ENCODE measurements at places on chromosomes 7 and 10. TPM values are rescaled to one million over a fixed set of nuclear protein-coding genes. Genes with fewer than 3 reads are reported as not detected.

Gene LRRC18
- total RNA-seq = not detected

Gene CARD11
- total RNA-seq = 0.80 TPM

Gene CYCS
- total RNA-seq = 33.8 TPM

Gene TAC1
- 2.8 TPM for total RNA-seq

Gene MYO1G
- total RNA-seq = 2.2 TPM

Gene AKR1C2
- total RNA-seq = 25.9 TPM

Gene SPDYE2
- not detected for total RNA-seq

Gene CALML5
- total RNA-seq = 31.1 TPM

DNA sequence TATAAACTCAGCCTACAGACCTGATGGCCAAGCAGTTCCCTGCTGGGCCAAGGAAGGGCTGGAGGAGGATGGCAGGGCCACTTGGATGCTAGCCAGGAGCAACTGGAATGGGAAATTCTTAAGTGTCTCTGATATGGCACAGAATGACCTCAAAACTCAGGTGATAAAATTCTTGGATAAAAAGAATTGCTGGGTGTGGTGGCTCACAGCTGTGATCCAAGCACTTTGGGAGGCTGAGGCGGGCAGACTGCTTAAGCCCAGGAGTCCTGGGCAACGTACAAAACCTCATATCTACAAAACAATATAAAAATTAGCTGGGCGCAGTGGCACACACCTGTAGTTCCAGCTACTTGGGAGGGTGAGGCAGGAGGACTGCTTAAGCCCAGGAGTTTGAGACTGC lies 14.0 kb upstream of the PKD1L1 start:
- H3K36me3 ChIP-seq = peaks cover 22% of the 10 kb centered on the region
- H3K27me3 ChIP-seq = no peaks in the 10 kb centered on the region
- no peak for DNase-seq
- H3K4me1 ChIP-seq = no peaks in the 10 kb centered on the region

GRCh38 chr7:139490130-139490529 lies 6.7 kb upstream of the KLRG2 start:
- no peak overlapping the region for H3K4me3 ChIP-seq
- no peaks in the 10 kb centered on the region for H3K4me1 ChIP-seq
- peak overlapping the region; percentile 57 for H3K27ac ChIP-seq
- DNase-seq = peak; percentile 73
- H3K27me3 ChIP-seq = no peaks in the 10 kb centered on the region

DNA sequence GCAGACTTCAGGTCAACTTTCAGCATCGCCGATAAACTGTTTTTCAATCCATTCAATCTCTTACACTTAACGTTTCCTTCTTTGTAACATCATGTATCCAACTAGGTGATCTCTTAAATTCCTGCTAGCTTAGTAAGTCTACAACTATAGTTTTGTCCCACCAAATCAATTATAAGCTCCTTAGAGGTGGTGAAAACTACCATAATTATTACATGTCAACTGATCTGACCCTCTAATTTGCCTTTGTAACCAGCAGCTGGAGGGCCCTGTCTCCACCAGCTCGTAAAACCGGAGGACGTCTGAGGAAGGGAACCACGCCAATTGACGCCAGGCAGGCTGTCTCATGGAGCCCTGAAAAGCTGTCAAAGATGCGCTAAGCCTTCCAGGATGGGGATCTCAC lies 113.4 kb downstream of the ABCC2 start:
- no peaks in the 10 kb centered on the region for H3K4me1 ChIP-seq
- H3K27me3 ChIP-seq = no peaks in the 10 kb centered on the region
- no peak for DNase-seq
- peaks cover 28% of the 10 kb centered on the region for H3K36me3 ChIP-seq
- H3K4me3 ChIP-seq = no peak overlapping the region

DNA sequence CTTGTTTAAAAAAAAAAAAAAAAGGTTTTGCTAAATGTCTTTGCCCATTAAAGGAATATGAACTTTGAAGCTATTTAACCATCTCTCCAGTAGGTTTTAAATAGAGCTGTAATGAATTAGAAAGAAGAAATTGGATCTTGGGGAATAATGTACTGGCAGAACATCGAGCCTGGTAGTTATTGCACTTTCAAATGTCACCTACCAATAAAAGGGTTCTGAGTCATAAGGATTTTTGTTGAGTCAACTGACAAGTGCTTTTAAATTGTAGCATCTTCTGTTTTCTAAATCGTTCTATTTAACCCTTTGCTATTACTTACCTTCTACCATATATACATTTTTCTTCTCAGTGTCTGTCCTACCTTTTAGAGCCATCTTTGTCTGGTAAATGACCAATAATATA lies 10.7 kb downstream of the CUTC start:
- no peaks in the 10 kb centered on the region for H3K4me1 ChIP-seq
- H3K27me3 ChIP-seq = no peaks in the 10 kb centered on the region
- H3K36me3 ChIP-seq = peaks cover 36% of the 10 kb centered on the region
- DNase-seq = no peak
- H3K4me3 ChIP-seq = no peak overlapping the region

- H3K27me3 ChIP-seq = no peaks in the 10 kb centered on the region
- H3K36me3 ChIP-seq = no peaks in the 10 kb centered on the region
- no peak overlapping the region for H3K27ac ChIP-seq
- H3K4me1 ChIP-seq = no peaks in the 10 kb centered on the region
- DNase-seq = no peak
These were observed 69.8 kb downstream of the ORC5 start for GRCh38 chr7:104137971-104138370.

DNA sequence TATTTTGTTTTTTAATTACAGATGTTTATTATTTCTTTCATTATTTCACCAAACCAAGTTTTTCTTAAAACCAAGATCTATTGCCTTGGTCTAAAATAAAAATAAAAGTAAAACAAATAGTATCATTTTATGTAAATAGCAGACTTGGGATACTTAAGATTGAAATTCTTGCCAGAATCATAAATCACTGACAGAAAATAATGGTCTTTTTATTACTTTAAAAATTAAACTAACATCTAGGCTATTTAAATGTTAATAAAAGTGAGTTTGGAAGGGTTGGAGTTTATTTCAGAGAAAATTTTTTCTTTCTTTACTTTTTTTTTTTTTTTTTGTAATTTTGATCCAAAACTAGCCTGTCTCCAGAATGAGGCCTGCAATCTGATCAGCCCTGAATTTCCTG lies 568.0 kb upstream of the IGFBP3 start:
- no peaks in the 10 kb centered on the region for H3K4me1 ChIP-seq
- no peak overlapping the region for H3K4me3 ChIP-seq
- no peaks in the 10 kb centered on the region for H3K36me3 ChIP-seq

DNA sequence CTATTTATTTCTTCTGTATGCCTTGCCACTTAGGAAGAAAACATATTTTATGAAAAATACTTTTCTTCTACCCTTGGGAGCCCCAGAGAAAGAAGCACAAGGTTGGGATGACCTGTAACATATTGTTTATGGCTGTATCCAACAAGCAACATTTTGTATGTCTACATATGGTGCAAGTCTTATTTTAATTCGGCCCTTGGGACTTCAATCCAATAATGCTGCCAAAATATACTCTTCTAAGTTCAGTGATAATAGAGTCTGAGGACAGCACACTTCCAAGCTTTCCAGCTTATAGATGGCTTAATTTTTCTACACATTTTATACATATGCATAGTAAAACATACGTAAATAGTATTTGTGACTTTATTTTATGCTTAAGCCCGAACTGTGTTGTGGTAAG lies 318.5 kb upstream of the SEMA3A start:
- H3K27ac ChIP-seq = no peak overlapping the region
- H3K4me3 ChIP-seq = no peak overlapping the region
- H3K27me3 ChIP-seq = no peaks in the 10 kb centered on the region
- DNase-seq = no peak

DNA sequence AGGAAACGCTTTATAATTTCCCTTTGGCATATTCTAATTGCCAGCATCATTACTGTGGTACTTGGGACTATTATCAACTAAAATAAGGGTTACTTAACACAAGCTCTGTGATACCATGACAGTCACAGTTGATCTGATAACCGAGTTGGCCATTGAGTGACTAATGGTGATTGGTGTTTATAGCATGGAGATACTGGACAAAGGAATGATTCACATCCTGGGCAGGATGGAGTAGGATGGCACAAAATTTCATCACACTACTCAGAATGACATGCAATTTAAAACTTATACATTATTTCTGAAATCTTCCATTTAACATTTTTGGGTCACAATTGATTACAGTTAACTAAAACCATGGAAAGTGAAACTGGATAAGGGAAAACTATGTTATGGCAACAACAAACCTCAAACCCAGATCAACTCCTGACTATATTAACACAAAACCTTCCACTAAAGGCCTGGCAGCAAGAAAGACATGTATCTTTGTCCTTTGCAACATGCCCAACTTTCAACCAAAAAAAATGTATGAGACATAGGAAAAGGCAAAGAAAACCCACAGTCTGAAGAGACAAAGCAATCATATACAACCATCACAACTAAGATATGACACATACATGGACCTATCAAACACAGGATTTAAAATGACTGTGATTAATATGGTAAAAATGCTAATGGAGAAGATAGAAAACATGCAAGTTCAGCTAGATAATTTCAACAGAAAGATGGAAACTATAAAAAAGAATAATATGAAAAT lies 208.5 kb upstream of the NRP1 start:
- H3K4me3 ChIP-seq = no peak overlapping the region
- H3K27ac ChIP-seq = no peak overlapping the region
- H3K27me3 ChIP-seq = no peaks in the 10 kb centered on the region
- H3K36me3 ChIP-seq = no peaks in the 10 kb centered on the region
- DNase-seq = no peak

DNA sequence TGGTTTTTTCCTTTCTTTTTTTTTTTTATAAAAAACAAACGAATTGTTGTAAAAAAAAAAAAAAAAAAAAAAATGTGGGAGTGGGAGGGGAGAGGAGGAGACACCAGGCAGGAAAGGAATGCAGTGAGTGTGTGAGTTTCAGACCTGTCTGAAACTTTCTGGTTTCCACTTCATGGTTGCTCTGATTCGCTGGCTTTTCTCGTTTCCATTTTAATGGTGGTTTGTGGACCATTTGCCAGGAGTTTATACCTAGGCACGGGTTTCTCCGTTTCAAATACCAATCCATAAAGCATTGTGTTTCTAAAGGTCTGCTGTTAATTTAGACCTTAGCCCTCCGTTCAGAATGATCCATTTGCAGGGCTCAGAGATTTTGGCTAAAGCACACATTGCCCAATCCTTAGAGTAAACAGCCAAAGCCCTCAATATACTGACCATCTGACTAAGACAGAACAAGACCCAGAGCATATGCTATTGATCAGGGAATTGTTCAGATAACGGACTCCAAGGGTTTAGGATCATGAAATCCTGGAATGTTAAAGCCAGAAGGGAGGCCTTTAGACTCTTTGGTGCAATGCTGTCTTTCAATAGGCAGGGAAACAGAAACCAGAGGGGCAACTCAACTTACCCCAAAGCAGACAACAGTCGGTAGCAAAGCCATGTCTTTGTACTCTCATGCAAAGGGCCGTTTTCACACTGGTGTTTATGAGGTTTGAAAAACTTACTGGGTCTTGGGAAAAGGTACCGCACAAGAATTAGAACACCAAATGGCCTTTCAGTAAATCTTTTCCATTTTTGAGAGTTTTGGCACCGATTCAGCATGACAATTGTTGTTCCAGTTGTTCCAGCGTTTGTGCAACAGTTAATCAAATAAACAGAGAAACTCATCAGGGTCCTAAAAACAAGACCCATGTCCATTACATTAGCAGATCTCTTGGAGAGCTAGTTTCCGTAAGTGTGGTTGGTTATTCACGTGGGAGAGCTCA lies 94.3 kb upstream of the AGBL3 start:
- H3K4me3 ChIP-seq = peak overlapping the region; percentile 73
- peaks cover 6% of the 10 kb centered on the region for H3K4me1 ChIP-seq
- H3K27ac ChIP-seq = peak overlapping the region; percentile 84
- H3K27me3 ChIP-seq = no peaks in the 10 kb centered on the region
- no peak for DNase-seq

GRCh38 chr10:84290235-84290634 lies 38.2 kb upstream of the CCSER2 start:
- H3K4me3 ChIP-seq = no peak overlapping the region
- no peak for DNase-seq
- peaks cover 4% of the 10 kb centered on the region for H3K27me3 ChIP-seq
- H3K36me3 ChIP-seq = no peaks in the 10 kb centered on the region

GRCh38 chr10:62022830-62023229 lies 121.3 kb downstream of the ARID5B start:
- no peaks in the 10 kb centered on the region for H3K36me3 ChIP-seq
- H3K27ac ChIP-seq = no peak overlapping the region
- no peak for DNase-seq
- no peaks in the 10 kb centered on the region for H3K4me1 ChIP-seq

- H3K4me1 ChIP-seq = no peaks in the 10 kb centered on the region
- no peak overlapping the region for H3K4me3 ChIP-seq
- H3K36me3 ChIP-seq = no peaks in the 10 kb centered on the region
- DNase-seq = no peak
- no peak overlapping the region for H3K27ac ChIP-seq
These were observed 33.9 kb downstream of the SGPL1 start for GRCh38 chr10:70849582-70850016.

DNA sequence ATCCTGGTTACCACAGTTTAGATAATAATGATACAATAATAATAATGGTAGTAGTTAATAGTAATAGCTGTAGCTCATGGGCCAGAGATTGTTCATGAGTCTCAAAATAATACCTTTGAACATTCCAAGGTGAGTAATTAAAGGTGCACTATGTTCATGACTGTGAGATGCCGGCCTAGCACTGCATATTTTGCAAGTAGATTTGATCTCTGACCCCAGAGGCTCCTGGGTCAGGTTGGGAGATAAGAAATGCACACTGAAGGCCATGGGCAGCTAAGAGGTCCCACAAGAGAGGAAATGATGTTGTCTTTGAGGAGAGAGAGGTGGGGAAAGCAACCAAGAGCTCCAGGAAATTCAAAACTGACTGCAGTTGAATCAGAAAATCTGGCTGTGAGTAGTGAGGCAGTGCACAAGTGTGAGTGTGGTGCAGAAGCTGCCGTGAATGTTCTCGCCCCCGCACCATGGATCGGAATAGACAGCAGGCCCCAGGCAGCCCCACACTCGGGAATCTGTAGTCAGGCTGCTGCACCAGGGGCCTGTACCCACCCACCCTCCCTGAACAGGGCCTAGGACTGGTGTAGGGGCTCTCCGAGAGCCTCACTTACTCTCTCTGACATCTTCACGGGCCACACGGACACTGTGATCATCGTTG lies 11.9 kb downstream of the CPXM2 start:
- no peaks in the 10 kb centered on the region for H3K36me3 ChIP-seq
- H3K4me3 ChIP-seq = no peak overlapping the region
- no peaks in the 10 kb centered on the region for H3K27me3 ChIP-seq
- H3K4me1 ChIP-seq = no peaks in the 10 kb centered on the region
- no peak for DNase-seq
- no peak overlapping the region for H3K27ac ChIP-seq

- no peaks in the 10 kb centered on the region for H3K36me3 ChIP-seq
- no peaks in the 10 kb centered on the region for H3K27me3 ChIP-seq
- H3K4me3 ChIP-seq = no peak overlapping the region
- no peak for DNase-seq
- no peaks in the 10 kb centered on the region for H3K4me1 ChIP-seq
These were observed 79.1 kb downstream of the PALS2 start for GRCh38 chr7:24652251-24652939.

All from breast epithelium (tissue), 4 donors.